ENCODE measurements at places on chromosomes 16 and 17.

- H3K4me1 ChIP-seq: no peaks in the 10 kb centered on the region
- no peaks in the 10 kb centered on the region for H3K27me3 ChIP-seq
- H3K27ac ChIP-seq: no peak overlapping the region
- H3K4me3 ChIP-seq: no peak overlapping the region
- peaks cover 51% of the 10 kb centered on the region for H3K36me3 ChIP-seq
These were observed 40.0 kb upstream of the COQ7 start for GRCh38 chr16:19027416-19027815.

DNA sequence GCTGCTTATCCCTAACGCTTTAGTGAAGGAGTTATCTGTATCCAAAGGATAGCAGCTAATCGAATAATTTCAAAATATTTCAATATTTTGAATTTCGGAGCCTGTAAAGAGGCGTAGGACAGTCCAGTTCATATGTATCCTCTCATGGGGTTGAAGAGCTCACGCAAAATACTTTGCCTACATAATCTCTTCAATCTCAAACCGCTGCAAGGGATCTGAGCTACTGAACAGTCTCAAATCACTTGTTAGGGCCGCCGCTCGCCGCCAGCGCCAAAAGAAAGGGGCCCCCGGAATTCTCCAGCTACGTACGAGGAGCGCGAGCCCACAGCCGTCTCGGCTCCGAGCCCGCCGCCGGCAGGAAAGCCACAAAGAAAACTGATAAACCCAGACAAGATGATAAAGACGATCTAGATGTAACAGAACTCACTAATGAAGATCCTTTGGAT, 601 bp upstream of the RFWD3 start:
- H3K27ac ChIP-seq: peak overlapping the region; percentile 51
- H3K4me1 ChIP-seq: peaks cover 5% of the 10 kb centered on the region
- peak overlapping the region; percentile 83 for H3K4me3 ChIP-seq
- peaks cover 38% of the 10 kb centered on the region for H3K36me3 ChIP-seq
- H3K27me3 ChIP-seq: no peaks in the 10 kb centered on the region

GRCh38 chr17:32445971-32446370, 1.7 kb downstream of the PSMD11 start:
- H3K27ac ChIP-seq: no peak overlapping the region
- peaks cover 46% of the 10 kb centered on the region for H3K36me3 ChIP-seq
- H3K4me3 ChIP-seq: no peak overlapping the region
- no peak for DNase-seq
- H3K4me1 ChIP-seq: peaks cover 7% of the 10 kb centered on the region

DNA sequence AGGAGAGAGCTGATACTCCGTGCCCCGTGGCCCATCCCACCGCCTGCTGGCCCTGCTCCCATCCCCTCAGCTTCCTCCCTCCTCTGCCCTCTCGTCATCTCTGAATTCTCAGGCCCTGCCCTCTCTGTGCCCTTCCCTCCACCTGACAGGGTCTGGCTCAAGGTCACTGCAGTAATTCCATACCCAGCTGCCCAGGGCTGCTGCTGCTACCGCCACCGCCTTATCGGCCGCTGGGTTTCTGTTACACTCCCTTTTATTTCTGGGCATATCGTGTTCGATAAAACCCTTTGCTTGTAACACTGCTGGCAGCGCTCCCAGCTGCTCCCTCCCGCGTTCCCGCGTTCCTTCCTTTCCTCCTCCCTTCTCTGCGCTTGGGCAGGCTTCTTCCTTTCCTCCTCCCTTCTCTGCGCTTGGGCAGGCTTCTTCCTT, 1.2 kb downstream of the EPN3 start:
- H3K27ac ChIP-seq: peak overlapping the region; percentile 82
- H3K4me3 ChIP-seq: peak overlapping the region; percentile 44
- H3K27me3 ChIP-seq: no peaks in the 10 kb centered on the region
- H3K4me1 ChIP-seq: peaks cover 14% of the 10 kb centered on the region
- DNase-seq: no peak
- peaks cover 24% of the 10 kb centered on the region for H3K36me3 ChIP-seq

GRCh38 chr16:22898874-22899348, 84.9 kb downstream of the HS3ST2 start:
- H3K36me3 ChIP-seq: no peaks in the 10 kb centered on the region
- H3K4me3 ChIP-seq: no peak overlapping the region
- no peaks in the 10 kb centered on the region for H3K4me1 ChIP-seq
- DNase-seq: no peak

DNA sequence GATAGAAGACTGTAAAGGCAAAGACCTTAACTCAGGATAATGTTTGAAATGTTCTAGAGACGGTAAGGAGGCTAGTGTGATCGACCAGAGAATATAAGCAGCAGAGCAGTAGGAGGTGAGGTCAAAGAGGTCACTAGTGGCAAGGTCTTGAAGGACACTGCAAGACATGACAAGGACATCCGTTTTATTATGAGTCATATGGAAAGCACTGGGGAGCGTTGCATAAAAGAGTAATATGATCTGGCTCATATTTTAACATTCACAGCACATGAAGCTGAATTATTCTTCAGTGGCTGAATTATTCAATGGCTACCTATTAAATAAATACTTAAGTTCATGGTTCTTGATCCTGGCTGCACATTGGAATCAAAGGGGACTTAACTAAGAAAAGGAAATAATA, 123.7 kb downstream of the SOX9 start:
- peaks cover 12% of the 10 kb centered on the region for H3K4me1 ChIP-seq
- H3K4me3 ChIP-seq: no peak overlapping the region
- no peaks in the 10 kb centered on the region for H3K27me3 ChIP-seq
- no peak overlapping the region for H3K27ac ChIP-seq
- H3K36me3 ChIP-seq: no peaks in the 10 kb centered on the region
- no peak for DNase-seq

DNA sequence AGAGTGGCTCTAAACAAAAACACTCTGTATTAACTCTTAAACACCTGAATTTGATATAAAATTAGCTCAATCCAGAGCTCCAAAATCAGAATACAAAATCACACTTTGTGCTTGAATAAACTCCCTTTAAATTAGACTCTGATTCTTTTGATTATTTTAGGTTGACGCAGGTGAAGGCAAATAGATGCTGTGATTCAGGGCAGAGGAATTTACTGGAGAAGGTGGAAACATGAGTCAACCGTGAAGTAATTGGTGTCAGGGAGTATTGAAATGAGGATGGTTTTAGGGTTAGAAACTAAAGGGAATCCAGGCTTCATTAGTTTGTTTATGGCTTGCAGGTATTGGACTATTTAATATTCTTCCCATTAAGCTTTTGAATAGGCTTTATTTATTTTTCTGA, 37.1 kb upstream of the TEKT1 start:
- peaks cover 30% of the 10 kb centered on the region for H3K4me1 ChIP-seq
- no peaks in the 10 kb centered on the region for H3K27me3 ChIP-seq
- DNase-seq: no peak

DNA sequence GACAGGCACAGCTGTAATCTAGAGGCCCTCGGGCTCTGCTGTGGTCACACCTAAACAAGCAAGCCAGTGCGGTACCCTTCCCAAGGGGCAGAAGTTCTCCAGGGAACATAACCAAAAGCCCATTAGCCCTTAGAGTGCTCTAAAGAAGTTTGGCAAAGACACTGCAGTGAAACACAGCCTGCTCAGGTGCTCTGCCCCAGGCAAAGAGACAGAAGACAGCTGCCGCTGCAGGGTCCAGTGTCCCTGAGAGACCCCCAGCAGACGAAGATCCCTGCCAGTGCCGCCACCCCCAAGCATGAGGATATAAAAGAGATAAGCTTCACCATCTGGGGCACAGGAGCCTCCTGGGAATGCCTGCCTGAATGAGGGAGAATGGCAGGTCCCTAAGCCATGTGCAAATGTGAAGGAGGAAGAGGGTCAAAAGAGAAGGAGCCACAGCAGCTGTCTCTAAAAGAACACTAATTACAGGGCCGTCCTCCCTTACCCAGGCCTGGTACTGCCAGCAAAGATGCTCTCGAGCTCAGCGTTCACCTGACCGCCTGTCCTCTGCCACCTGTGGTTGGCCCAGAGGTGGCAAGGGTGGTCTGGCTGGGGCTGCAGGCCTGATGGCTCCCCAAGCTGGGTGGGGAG, 29.7 kb downstream of the CUEDC1 start:
- no peak overlapping the region for H3K4me3 ChIP-seq
- H3K4me1 ChIP-seq: peaks cover 24% of the 10 kb centered on the region
- H3K27ac ChIP-seq: no peak overlapping the region
- H3K36me3 ChIP-seq: no peaks in the 10 kb centered on the region
- H3K27me3 ChIP-seq: no peaks in the 10 kb centered on the region
- no peak for DNase-seq

DNA sequence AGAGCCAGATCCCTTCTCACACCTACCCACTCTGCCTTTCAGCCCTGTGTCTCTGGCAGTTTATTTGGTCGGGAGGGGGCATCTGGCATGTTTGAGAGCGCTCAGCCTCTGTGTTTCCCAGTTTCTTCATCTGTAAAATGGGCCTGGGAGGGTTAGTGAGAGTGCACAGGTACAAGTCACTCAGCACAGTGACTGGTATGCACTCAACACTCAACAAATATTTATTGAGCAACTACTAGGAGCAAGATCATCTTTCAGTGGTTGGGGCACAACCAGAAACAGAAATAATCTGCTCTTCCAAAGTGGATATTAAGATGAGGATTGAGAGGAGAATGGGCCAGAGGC, 13.7 kb upstream of the SRCIN1 start:
- no peak overlapping the region for H3K27ac ChIP-seq
- H3K4me3 ChIP-seq: no peak overlapping the region
- H3K4me1 ChIP-seq: no peaks in the 10 kb centered on the region
- no peak for DNase-seq
